ENCODE measurements at places on chromosomes 7 and 10.
A peak's percentile ranks its signal among the peaks of the same experiment; 100 is the strongest.

DNA sequence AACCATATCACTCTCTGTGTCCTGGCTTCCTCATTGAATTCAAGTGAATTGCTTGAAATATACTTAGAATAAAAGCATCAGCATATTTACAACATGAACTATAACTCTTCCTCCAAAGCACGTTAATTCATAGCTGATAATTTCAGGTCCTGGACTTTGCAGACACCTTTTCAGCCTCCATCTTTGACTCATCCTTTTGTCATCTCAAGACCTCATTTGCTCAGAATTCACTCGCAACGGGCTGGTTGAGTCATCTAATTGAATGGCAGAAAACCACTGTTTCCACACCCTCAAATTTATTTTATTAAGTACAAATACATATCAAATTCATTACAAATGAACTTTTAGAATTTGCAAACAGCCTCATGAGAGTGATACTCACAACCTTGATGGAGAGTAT lies 545.7 kb downstream of the GATA3 start:
- no peak for DNase-seq

DNA sequence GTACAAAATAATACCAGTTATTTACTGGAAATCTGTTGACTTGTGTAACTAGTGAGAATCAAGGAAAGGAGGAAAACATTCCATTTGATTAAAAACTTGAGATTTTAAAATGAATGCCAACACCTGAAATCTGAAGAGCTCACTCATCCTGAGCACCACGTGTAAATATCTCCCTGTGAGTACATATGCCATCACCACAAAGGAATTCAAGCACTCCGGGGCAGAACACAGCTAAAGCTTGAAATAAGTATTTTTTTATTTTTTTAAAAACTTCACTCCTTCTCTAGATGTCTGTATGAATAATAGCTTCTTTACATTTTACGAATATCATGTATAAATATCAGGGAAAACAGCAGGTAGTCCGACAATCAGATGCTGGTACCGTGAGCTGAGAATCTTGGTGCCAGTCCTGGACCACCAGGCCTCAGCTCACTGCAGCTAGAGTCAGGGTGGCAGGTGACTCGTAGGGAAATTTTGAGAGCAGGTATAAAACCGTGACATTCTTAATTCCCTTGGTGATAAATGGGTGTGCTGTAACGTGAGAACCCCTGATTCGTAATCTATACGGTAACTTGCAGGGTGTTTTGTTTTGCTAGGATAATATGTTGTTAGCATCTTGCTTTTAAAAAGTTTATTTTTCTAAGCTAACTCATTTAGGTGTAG lies 12.7 kb downstream of the LMTK2 start:
- no peak for DNase-seq

DNA sequence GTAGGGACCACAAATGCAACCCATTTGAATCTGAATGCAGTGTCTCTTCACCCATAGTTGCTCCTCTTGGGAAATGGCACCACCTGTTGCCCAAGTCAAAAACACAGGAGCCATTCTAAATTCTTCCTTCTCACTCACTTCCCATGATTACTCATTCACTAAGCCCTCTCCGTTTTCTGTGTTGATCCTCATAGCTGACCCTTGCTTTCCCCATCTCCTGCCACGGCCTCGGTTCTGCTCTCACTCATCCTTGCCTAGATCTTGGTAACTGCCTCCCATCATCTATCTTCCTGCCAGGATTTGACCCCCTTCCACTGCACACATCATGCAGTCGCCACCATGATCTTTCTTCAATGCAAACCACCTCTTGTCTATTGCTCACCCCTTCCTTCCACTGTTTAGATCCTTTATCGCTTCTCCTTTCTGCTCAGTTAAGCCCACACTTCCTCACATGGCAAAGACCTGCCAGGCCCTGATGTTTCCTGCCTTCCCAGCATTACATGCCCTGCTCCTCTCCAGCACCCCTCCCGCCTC lies 19.0 kb upstream of the CPN1 start:
- no peak for DNase-seq

DNA sequence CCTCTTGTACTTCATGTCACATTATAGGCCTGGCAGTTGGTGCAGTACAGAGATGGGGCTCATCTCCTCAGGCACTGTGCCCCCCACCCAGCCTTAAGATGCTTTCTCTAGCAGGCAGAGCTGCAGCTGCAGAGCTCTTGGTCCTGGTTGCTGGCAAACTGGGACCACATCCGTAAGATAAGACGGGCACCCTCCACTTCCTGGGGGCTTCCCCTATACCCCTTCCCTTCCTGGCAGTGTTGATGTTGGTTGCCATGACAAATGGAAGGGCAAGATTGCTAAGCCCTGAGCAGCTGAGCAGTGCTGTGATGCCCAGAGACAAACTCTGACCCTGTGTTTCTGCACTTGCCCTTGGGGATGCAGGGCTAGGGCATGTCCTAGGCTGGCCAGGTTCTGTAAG lies 103.4 kb upstream of the ANLN start:
- DNase-seq: no peak

DNA sequence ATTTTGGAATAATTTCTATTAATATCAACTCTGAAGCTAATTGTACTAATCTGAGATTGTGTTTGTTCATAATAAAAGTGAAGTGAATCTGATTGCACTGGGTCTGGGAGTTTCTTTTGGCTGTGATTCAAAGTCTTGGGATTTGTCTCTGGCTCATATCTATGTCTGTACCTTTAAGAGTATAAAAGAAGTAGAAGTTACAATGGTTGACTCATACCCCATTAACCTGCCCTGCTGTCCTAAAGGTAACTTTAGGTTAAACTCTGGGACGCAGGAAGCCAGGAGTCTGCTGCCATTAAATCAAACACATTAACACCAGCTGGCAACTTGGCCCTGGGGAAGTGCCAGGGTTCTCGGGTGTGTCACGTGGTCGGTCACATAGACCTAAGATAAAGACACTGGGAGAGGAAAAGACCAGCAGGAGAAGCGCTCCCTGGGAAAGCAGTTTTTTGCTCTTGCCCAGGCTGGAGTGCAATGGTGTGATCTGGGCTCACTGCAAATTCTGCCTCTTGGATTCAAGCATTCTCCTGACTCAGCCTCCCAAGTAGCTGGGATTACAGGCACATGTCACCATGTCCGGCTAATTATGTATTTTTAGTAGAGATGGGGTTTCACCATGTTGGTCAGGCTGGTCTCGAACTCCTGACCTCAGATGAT lies 17.8 kb downstream of the SCD start:
- no peak for DNase-seq

GRCh38 chr10:72784551-72785351 lies 92.8 kb downstream of the MCU start:
- peak; percentile 54 for DNase-seq

DNA sequence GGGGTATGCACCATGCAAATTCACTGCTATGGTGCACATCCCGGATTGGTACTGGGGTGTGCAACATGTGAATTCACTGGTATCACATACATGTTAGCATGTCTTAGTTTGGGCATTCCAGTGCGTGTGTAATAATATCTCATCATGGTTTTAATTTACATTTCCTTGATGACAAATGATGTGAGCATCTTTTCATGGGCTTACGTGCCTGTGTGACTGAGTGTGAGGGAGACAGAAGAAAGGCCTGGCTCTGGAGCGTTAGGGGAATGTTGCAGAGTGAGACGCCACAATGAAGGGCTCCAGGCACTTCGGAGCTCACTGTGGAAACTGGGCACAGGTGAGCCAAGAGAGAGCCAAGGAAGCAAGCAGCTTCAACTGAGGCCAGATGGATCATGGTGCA lies 162.6 kb downstream of the UBE2H start:
- no peak for DNase-seq

- DNase-seq: no peak
Observed at GRCh38 chr7:2993868-2994267, 49.8 kb downstream of the CARD11 start.
